ENCODE measurements at places on chromosomes 7 and 10.

DNA sequence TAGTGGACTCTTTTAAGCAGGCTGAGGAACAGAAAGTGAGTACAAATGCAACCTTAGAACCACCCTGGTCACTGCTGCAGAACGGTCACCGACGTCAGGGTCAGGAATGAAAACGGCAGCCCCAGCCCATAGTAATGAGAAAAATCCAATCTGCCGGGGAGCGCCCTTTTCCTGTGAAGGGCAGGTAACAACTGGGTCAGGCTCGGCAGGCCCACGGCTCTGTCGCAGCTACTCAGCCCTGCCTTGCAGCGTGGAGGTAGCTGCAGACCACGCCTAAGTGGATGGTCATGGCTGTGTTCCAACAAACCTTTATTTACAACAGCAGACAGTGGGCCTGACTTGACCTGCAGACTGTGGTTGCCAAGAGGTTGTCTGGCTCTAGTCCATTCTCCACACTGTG, 563.2 kb downstream of the DNAJB6 start:
- DNase-seq, result no peak

DNA sequence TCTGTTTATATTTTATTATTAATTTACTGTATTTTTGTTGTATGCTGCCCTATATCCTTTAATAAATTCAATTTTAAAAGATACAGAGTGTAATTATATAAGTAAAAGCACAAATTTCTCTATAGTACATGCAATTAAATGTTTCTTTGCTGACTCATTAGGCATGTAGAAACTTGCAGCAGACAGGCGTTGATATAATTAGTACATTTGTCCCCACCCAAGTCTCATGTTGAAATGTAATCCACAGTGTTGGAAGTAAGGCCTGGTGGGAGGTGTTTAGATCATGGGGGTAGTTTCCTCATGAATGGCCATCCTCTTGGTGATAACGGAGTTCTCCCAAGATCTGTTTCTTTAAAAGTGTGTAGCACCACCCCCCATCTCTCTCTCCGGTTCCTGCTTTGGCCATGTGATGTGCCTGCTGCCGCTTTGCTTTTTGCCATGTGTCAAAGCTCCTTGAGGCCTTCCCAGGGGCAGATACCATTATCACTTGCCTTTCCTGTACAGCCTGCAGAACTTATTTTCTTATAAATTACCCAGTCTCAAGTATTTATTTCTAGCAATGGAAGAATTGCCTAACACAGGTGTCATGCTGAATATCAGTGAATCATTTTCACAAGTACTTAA, 63.7 kb downstream of the TSPAN12 start:
- DNase-seq, result no peak

DNA sequence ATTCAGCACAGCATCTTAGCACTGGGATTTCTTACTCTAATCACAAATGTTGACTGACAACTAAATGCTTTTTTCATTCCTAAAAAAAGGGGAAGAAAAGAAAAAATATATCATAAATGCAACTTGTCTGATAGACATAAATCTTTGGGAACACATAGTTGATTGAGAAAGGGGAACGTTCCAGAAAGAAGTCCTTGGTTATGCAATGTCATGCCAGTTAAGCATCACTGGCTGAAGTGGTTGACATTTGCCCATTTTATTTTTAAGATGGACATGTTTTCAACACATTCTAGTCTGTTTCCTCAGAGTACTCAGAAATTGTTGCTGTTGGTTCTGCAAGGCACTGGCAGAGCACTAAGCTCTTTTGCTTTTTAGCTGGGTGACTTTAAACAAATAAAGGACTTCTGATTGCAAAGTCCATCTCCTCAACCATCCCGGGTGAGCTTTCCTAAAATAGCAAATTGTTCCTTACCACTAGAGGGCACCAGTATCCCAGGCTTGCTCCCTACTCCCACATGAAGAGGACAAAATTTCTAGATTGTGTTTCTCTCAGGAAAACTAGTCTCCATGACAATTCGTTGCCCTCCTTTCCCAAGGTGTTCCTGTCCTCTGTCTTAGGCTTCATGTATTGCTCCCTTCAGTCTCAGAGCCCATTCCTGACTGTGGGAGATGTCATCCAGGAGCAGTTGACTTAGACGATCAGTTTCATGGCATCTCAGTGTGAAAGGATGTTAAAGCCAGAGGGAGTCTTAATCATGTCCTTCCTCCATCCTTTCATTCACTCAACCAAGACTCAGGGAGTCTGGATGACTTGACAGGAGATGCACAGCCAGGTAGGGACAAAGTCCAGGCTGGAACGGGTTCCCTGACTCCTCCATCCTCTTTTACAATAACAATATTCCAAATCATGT, 23.9 kb downstream of the OPALIN start:
- no peak for DNase-seq

DNA sequence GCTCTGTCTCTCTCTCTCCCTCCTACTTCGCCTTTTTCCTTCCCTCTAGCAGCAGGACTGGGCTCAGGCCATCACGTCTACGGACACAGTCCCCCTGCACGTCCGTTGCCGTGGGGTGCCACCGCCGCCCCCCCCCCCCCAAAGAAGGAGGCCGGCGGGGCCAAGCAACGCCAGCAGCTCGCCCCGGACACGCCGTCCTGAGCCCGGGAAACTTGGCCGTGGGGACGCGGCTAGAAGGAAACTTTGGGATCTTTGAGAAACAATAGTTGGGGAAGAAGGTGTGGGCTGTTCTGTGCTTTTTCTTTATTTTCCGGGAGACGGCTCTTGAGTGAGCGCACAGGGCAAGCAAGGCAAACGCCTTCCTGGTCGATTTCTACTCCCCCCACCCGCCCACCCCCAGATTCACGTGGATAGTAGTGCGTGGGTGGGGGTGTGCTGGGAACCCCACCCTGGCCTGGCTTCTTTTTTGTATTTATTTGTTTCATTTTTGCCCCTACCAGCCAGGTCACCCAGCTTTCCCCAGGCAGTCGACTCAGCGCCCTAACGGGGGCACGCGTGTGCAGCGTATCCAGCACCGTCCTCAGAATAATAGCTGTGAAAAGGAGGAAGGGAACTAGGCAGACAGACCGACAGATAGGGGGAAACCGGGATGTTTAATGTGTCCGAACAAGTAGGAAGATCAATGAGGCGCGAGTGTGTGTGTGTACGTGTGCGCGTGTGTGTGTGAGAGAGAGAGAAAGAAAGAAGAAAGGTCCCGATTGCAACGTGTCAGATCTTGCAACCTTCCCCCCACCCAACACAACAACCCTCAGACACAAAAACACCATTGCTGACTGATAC, 1.4 kb downstream of the MXI1 start:
- no peak for DNase-seq

DNA sequence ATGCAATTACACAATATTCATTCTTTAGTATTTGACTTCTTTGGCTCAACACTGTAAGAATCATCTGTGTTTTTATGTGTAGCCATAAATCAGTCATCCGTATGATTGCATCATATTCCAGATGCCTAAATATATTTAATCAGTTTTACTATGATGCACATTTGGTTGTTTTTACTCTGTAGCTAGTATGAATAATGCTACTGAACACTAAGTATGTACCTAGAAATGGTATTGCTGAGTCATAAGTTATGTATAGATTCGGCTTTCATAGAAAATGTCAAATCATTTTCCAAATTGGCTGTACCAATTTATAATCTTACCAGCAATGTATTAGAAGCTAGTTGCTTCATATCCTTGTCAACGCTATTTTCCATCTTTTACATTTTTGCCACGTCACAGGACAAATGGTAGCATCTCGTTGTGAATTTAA, 197.3 kb upstream of the PLXNA4 start:
- no peak for DNase-seq

GRCh38 chr10:7491949-7492659, 81.3 kb upstream of the SFMBT2 start:
- no peak for DNase-seq

DNA sequence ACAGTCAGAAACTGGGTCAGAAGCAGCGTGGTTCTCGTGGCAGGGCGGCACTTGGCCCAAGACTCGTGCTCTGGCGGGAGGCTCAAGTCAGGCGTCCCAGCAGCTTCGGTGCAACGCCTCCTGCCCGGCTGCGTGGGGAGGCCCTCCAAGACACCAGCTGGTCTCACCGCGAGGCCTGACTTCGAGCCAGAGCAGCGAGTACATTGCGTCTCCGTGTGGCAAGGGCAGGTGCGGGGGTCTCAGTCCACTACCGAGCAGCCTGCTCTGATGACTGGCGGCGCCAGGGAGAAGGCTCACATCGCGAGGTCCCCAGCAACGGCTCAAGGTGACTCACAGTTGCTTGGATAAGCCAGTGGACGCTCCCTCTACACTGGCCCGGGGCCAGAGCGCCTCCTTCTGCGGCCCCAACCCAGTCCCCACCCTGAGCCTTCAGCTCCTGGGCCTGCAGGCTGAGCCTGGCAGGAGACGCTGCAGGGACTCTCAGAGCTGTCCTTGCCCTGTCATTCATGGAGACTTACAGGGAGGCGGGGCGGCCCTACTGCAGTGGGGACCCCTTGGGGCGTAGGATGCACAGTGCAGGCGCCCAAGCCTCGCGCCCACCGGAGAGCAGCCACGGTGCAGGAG, 41.9 kb upstream of the PRKAR1B start:
- no peak for DNase-seq

DNA sequence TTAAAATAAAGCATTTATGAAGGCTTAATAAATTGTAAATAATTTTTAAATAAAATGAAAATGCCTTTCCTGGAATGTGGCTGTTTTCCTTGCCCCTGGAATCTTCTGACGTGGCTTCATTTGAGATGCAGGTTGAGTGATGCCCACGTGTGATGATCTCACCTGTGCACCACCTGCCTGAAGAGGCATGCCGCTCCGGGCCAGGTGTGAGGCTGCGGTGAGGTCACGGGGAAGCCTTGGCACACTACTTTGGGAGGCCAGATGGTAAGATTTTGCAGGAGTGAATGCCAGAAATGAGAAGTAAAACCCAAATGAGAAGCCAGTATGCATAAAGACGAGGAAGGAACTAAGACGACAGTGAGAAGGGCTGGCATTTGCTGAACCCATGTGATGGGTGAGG, 36.2 kb downstream of the GOT1 start:
- DNase-seq, result no peak

Measured in stimulated activated CD4-positive, alpha-beta T cell treated with anti-CD3 and anti-CD28 coated beads, TNF-alpha, amount 100 ng/mL, for 1 hour (primary cell).